Progenitor cell of endocrine pancreas (in vitro differentiated cells): ENCODE measurements at places on chromosomes 13 and 19.

DNA sequence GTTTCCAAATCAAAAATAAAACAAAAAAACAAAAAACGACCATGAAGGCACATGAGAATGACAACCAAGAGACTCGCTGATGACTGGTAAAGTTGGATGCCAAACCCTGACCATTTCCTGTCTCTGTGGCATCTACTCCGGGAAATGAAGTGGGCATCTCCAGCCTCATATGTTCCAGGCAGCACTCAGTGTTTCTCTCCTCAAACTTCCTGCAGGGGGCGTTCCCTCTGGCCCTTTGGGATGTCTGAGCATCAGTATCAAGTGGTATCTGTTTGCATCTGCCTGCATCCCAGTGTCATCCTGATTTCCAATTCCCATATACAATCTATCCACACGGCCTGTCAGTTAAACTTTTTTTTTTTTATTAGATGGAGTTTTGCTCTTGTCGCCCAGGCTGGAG is 9.8 kb upstream of the SIGLEC12 start:
- no peak for DNase-seq

DNA sequence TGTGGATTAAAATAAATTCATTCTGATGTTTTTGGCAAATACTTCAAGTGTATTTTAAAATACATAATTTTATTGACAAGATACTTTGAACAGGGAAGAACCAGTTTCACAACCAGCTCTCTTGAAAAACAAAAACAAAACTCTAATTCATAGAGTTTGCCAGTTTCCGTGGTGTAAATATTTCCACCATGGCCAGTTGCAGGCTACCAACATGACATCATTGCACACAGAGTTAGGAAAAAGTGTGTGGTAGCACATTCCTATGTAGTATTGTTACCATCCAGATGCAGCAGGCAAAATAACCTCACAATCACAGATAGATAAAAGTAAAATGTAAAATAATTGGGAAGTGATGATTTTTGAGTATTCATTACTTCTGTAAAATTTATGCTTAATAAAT is 7.7 kb upstream of the RNF113B start:
- DNase-seq, result no peak

DNA sequence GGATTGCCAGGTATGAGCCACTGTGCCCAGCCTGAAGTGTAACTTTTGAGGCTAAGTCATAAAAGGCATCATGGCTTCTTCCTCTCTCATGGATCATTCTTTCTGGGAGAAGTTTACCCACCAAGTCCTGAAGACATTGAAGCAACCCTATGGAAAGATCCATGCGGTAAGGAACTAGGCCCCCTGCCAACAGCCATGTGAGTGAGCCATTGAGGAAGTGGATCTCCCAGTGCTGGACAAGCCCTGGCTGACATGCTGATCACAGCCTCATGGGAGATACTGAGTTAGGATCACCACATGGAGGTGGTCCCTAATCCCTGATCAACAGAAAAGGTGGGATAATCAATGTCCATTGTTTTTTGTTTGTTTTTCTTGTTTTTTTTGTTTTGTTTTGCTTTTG is 3.3 kb upstream of the NUDT19 start:
- DNase-seq, result no peak

DNA sequence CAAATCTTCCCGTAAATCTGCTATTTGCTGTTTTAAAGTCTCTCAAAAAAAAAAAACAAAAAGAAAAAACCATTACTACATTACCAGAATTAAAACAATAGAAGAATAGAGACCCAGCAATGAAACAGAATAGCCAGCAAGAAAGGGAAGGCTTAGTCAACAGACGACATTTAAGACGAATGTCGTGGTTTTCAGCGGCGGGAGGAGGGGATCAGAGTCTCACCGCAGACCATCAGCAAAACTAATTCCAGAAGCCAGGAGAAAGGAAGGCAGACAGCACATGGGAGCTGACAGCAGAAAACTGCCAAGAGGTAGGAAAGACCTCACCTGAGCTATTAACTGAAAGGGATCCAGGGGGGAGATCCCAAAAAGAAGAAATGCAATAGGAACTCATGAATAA is 128.9 kb downstream of the RNF17 start:
- DNase-seq, result no peak

DNA sequence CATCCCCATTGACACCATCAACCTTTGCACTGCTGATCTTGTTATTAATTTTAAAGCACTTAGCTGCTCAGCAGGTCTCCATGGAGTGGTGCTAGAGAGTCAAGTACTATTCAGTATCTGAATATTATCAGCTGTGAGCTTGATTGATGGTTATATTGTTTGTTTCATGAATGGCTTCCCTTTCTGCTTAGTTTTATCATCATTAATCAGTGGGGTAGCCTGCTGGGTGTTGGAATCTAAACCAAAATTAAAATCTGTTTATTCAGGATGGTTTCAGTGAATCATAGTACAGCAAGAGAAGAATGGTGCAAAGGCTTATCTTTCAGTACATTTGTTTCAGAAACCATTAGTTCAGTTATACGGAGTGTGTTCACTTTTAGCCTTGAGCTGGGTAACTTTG is 42.5 kb upstream of the SCEL start:
- no peak for DNase-seq

GRCh38 chr13:106481919-106482318 is 53.5 kb downstream of the EFNB2 start:
- no peak for DNase-seq

DNA sequence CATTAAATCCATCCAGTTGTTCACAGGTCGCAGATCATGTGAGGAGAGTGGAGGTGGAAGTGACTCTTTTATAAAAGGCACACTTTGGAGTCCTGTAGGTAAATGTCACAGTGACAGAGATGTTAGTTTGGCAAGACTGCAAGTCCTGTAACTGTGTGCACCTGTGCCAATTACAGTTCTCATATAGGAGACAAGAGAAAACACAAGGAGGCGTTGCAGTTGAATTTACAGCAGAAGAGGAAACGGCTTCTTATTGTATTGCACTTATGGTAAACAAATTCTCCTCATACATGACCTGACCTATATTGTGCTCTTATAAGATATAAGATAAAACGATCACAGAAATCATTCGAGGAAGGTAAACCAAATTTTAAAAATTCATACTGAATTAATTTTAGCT is 732.8 kb upstream of the SLC10A2 start:
- no peak for DNase-seq

GRCh38 chr19:33175156-33175782 is 18.9 kb upstream of the LRP3 start:
- no peak for DNase-seq

GRCh38 chr13:24460256-24460655 is 52.3 kb downstream of the PARP4 start:
- DNase-seq, result no peak

DNA sequence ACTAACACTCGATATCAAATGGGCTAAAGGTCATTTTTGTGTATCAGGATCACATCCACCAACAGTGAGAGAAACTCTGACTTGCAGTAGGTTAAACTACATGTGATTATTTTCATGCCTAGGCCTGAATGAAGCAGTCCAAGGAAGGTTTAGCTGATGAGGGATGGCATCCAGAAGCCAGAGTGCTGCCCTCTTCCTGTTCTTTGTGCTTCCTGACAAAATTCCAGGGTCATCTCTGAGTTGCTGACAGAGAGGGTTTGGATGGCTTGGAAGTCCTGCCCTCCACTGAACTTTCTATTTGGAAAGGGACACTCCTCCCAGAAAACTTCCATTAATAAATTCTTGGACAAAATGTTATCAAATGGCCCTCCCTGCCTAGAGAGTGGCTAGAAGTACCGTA is 728.3 kb upstream of the SLC10A2 start:
- DNase-seq, result no peak

GRCh38 chr19:39448271-39448670 is 2.9 kb downstream of the SUPT5H start:
- no peak for DNase-seq

DNA sequence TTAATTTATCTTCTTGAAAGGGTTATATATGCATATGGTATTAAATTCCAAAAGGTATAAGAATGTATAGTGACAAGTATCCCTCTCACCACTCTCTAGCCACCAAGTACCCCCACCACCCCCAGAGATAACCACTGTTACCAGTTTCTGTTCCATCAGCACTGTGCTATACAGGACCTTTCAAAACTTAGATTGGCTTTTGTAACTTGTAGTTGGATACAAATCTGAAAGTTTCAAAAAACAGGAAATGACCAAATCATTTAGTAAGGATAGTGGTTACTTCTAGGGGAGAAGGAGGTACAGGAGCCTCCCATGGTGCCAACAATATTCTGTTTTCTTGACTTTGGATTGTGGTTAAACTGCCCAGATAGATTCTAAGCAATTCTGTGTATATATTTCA is 56.7 kb downstream of the AKAP11 start:
- DNase-seq, result no peak

GRCh38 chr19:694481-695351 is 536 bp downstream of the PRSS57 start:
- no peak for DNase-seq

- no peak for DNase-seq
Observed at GRCh38 chr13:70622796-70623195, 514.5 kb upstream of the KLHL1 start.

DNA sequence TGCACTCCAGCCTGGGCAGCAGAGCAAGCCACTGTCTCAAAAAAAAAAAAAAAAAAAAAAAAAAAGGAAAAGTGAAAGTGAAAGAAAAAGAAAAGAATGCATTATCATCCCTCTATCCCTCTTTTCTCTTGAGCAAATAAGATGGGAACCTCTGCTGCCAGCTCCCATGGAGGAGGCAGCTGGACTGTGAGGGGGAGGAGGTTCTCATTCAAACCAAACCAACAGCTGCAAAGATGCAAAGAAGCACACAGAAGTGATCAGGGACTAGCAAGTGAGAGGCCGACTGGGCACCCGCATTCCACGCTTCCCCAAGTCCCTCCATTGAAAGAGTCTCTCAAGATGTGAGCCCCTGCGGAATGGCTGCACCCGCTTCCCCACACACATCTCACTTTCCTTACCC is 63.5 kb downstream of the TSHZ3 start:
- DNase-seq, result no peak

DNA sequence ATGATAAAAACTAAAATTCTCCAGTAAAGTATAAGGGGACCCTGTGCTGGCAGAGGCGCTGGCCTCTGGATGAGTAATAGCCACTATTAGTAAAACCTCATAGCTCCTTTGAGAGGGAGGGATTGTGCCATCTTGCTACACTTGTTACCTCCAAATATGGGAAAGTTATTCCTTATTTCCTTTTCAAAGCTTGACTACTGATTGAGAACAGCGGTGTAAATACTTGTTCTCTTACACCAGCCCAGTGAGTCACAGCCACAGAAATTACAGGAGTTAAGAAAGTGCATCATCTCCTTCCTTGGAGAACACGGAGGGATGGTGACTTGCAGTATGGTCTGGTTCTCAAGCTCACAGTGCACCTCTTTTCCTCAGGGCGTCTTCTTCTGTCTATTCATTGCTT is 379.0 kb downstream of the EFNB2 start:
- no peak for DNase-seq
